ENCODE measurements at places on chromosomes 7 and 10. TPM values are rescaled to one million over a fixed set of nuclear protein-coding genes. Genes with fewer than 3 reads are reported as not detected.

NPM3 gene
- 35.2 TPM for total RNA-seq

TWIST1 gene
- 0.62 TPM for total RNA-seq

SEMA3E gene
- total RNA-seq: 22.9 TPM

GIMAP1 gene
- 0.94 TPM for total RNA-seq

ARHGEF5 gene
- 1.4 TPM for total RNA-seq

ARMC10 gene
- total RNA-seq: 49.4 TPM

LEP gene
- total RNA-seq: not detected

NPSR1 gene
- total RNA-seq: not detected

ST8SIA6 gene
- total RNA-seq: 16.2 TPM

NOS3 gene
- 0.78 TPM for total RNA-seq

CTAGE15 gene
- total RNA-seq: 0.47 TPM

WNT8B gene
- not detected for total RNA-seq

GRCh38 chr10:75016325-75016724 lies 95.1 kb upstream of the SAMD8 start:
- no peak for DNase-seq

GRCh38 chr7:151923097-151923876 lies 33.0 kb upstream of the GALNTL5 start:
- no peak for DNase-seq

DNA sequence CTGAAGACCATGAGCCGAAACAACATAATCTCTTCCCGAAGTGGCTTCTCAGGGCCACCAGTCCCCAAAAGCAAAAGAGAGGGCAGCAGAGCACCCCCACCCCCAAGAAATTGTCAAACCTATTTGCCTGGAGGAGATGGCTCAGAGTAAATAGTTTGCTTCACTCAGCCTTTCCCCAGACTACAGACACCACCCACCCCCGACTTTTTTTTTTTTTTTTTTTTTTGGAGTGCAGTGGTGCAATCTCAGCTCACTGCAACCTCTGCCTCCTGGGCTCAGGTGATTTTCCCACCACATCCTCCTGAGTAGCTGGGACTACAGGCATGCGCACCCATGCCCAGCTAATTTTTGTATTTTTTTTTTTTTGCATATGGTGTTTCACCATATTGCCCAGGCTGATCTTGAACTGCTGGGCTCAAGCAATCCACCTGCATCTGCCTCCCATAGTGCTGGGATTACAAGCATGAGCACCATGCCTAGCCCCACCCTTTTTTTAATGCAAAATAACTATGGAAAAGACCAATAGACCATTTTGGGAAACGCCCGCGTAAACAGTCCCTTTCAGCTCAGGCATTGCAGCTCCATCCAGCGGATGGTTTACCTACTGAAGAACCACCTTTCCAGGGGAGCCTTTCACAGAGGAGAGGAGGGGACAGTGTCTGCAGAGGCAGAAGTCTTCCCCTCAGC lies 9.7 kb downstream of the ZMIZ1 start:
- no peak for DNase-seq

DNA sequence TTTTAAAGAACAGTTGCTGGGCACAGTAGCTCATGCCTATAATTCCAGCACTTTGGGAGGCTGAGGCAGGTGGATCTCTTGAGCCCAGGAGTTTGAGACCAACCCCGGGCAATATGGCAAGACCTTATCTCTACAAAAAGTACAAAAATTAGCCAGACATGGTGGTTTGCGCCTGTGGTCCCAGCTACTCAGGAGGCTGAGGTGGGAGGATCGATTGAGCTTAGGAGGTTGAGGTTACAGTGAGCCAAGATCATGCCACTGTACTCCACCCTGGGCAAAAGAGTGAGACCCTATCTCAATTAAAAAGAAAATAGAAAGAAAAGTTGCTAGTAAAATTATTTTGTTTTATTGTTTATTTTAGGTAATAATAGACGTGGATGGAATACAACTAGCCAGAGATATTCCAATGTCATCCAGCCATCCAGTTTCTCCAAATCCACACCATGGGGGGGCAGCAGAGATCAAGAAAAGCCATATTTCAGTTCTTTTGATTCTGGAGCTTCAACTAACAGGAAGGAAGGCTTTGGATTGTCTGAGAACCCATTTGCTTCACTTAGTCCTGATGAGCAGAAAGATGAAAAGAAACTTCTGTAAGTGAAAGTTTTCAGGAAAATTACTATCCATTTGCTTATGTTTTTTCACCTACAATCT lies 3.0 kb downstream of the NUP42 start:
- no peak for DNase-seq

GRCh38 chr7:89731751-89732445 lies 422.4 kb upstream of the STEAP1 start:
- DNase-seq: no peak

GRCh38 chr10:91340613-91341362 lies 69.4 kb upstream of the HECTD2 start:
- DNase-seq: peak; percentile 48

DNA sequence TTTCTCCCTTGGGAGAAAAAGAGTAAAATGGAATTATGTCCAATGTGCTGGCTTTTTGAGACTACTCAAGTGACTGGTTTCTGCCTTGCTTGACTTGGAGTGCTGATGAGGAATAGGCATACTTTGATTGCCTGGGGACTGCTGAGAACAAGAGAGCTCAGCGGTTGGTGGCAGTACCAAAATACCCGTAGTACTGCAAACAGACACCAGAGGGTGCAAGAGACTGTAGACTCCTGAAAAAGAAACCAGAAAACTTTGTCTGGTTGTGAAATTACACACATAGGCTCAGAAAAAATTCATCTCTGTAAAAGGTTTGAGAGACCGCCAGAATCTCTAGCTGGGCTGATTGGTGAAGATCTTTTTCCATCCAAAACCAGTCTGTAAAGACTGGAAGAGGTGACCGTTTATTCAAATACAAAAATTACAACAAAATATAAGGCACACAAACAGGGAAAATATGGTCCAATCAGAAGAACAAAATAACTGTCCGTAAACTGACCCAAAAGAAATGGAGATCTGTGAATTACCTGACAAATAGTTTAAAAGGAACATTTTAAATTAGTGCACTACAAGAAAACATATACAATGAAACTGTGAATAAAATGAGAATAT lies 18.5 kb downstream of the BICC1 start:
- DNase-seq: no peak

GRCh38 chr7:48299580-48300169 lies 128.4 kb downstream of the ABCA13 start:
- DNase-seq: peak; percentile 22

- no peak for DNase-seq
Observed at GRCh38 chr7:47934831-47935230, 13.4 kb downstream of the PKD1L1 start.

DNA sequence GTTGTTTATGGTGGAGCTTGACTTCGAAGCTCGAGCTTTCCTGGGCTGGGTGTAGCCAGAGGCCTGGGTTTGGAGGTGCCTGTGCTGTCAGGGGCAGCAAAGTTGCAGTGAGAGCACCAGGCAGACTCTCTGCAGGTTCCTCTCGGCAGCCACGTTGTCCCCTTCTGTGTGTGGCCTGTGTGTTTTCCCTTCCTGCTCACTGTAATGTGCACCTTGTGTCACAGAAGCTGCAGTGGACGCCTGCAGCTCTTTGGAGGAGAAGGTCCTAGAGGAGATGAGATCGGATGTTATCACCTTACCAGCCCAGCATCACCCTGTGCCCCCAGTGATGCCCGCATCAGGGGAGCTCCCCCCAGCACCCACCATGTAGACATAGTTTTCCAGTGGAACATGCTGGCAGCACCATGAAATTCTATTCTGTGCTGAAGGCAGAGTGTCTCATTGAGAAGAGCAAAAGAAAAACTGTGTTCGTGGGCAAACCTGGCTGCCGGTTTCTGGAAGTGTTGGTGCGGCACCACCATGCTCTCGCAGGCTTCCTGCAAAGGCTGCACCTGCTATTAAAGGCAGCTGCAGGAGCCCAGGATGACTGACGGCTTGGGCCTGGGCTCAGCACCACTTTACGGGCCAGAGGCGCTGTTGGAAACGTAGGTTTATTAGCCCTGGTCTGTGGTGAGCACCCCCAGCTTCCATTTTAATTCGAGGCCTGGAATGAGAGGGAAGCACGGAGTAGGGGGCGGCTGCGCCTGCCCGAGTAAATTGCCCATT lies 609.8 kb upstream of the FOXK1 start:
- no peak for DNase-seq

- no peak for DNase-seq
Observed at GRCh38 chr7:84249656-84250055, 55.1 kb upstream of the SEMA3A start.

DNA sequence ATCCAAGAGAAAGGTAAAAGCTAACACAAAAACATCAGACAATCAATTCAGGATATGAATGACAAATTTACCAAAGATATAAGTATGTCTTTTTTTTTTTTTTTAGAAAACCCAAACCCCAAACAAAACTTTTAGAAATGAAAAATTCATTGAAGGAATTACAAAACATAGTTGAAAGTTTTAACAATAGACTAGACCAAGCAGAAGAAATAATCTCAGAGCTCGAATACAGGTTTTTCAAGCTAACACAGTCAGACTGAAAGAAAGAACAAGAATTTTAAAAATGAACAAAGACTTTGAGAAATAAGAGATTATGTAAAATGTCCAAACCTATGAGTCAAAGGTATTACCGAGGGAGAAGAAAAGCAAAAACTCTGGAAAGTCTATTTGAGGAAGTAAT lies 198.3 kb upstream of the SLC26A5 start:
- no peak for DNase-seq

- DNase-seq: no peak
Observed at GRCh38 chr7:113200281-113200680, 81.9 kb upstream of the SMIM30 start.

- DNase-seq: no peak
Observed at GRCh38 chr10:35259769-35260397, 76.4 kb upstream of the CCNY start.

- DNase-seq: no peak
Observed at GRCh38 chr10:35639021-35639727, 2.9 kb downstream of the FZD8 start.

- peak; percentile 85 for DNase-seq
Observed at GRCh38 chr7:73557108-73557396, 438 bp downstream of the BCL7B start.

DNA sequence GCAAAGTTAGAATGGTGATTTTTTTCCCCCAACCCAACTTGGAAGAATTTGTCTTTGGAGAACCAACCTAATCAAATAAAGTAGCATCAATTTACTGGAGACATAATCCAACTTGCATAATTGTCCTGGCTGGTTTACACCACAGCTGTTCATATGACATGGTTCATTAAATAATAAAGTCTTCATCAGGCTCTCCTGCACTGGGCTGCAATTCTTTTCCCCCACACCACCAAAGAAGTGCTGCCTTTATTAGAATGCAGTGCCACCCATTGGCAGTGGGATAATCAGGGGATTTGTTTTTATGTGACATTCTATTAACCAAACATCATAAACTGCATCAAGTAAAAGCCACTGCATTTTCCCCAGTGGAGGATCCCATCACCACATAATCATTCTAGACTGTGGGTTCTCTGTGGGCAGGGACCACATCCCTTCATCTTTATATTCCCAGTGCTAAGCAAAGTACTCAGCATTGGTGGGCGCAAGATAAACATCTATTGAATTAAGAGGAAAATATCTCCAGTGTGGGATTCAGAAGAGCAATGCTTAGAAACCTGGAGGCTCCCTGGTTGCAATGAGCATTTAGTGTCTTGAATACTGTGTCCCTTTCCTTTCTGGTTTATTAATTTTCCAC lies 322.0 kb downstream of the KCNMA1 start:
- no peak for DNase-seq

GRCh38 chr7:135514856-135515255 lies 5.0 kb upstream of the CNOT4 start:
- no peak for DNase-seq

GRCh38 chr7:85693326-85693725 lies 506.5 kb upstream of the SEMA3D start:
- no peak for DNase-seq

- no peak for DNase-seq
Observed at GRCh38 chr10:119242186-119242585, 34.8 kb downstream of the GRK5 start.

DNA sequence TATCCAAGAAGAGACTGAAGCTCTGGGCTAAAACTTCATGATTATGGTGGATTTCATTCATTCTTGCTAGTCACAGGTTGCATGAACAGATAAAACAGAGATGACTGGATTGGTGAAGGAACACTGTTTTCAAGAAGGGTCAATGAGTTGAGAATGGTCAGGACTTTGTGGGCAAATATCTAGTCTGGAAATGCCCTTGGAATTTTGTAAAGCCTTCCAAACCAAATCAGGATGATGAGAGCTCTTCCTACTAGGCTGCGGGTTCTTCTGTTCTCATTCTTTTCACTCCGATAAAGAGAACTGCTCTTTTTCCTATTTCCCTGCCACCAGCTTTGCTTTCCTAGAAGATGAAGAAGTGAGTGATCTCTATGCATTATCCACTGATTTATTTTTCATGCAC lies 171.4 kb downstream of the ARID5B start:
- no peak for DNase-seq

- DNase-seq: no peak
Observed at GRCh38 chr10:47190802-47191450, 109.1 kb upstream of the GDF10 start.

Measured in occipital lobe (tissue), 3 donors.